ENCODE measurements at places on chromosomes 6 and 20.

DNA sequence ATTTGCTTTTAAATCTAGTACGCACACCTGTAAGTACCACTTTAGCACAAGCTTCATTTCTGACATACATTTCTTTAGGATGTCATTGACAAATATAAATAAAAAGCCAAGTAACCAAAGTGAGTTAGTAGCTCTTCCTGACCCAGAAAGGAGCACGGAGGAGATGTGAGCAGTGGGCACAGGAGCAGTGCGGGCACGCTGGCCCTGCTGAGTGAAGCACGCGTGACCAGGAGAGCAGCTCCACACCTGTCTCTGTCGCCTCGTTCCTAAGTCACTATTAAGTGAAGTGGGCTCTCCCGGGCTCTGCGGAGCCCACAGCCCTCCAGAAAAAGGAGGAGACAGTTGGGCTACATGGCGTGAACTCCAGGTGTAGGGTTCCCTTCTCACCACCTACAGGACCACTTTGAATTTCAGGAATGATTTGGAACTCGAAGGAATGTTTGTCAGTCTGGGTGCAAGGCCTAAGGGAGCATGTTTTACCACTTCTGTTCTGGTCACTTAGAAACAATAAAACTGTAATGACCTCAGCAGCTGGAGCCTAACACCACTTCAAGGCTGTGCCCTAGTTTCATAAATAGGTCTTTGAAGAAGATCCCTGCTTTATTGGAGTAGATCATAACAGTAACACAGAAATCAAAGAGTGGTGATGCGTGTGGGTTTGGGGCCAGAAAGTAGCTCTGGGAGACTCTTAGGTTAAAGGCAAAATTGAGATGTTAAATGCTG is 95.9 kb downstream of the FAM120B start:
- DNase-seq, result no peak

- DNase-seq, result no peak
Observed at GRCh38 chr6:95576218-95576997, 927 bp upstream of the MANEA start.

GRCh38 chr6:159233365-159234101 is 64.3 kb downstream of the FNDC1 start:
- DNase-seq, result no peak

GRCh38 chr6:136846046-136846445 is 23.7 kb downstream of the PEX7 start:
- DNase-seq, result peak; percentile 50

DNA sequence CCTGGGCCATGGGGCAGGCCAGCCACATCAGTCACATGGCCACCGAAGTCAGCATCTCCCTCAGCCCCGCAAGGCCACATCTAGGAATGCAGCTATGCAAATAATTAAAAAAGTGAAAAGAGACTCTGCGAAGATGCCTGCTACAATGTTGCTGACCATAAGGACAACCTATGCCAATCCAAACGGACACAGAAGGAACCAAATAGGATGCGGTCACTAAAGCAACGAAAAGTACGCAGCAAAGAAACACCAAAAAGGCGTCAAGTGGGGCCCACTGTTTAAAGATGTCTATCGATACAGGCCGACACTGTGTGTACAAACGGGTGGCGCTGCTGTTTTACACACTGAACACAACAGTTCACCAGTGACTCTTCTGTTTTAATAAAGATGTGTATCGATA is 56.4 kb downstream of the TAF4 start:
- no peak for DNase-seq

- no peak for DNase-seq
Observed at GRCh38 chr6:166752097-166752496, 125.0 kb upstream of the RPS6KA2 start.

GRCh38 chr6:33705955-33706725 is 5.4 kb downstream of the UQCC2 start:
- no peak for DNase-seq

GRCh38 chr20:24733416-24733815 is 215.7 kb upstream of the CST7 start:
- DNase-seq, result no peak

DNA sequence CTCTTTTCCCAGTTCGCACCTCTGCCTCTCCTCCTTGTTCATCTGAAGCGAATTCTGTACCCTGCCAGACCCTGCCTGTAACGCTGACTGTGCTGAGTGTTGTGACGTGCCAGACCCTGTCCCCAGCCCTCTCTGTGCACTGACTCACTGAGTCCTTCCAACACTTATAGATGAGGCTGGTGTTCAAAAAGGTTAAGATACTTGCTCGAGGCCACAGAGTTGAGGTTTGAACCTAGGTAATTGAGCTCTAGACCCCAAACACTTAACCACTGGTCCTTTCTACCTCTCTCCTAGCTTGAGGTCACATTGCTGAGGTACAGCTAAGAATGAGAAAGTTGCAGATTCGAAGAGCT is 45.7 kb upstream of the NEDD9 start:
- no peak for DNase-seq

All from GM03348 (cell line).